ENCODE measurements at places on chromosomes 11 and 22.

DNA sequence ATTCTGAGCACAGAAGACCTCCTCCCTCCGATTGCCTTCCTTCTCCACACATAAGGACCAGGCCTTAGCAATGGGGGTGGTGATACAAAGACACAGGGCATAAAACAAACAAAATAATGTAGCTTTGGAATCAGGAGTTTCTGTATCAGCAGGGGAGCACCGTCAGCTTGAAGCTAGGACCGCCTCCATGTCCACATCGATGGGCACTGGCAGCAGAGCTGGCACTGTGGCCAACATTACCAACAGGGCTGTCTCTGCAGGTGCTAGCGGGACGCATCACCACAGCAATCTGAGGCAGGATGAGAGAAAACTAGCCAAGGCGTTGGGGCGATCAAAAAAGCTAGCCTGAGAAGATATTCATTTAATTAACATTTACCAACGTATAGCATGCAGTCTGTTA, 201.4 kb downstream of the MAML2 start:
- no peak for DNase-seq

- DNase-seq = no peak
Observed at GRCh38 chr22:46777609-46777970, 15.1 kb downstream of the TBC1D22A start.

DNA sequence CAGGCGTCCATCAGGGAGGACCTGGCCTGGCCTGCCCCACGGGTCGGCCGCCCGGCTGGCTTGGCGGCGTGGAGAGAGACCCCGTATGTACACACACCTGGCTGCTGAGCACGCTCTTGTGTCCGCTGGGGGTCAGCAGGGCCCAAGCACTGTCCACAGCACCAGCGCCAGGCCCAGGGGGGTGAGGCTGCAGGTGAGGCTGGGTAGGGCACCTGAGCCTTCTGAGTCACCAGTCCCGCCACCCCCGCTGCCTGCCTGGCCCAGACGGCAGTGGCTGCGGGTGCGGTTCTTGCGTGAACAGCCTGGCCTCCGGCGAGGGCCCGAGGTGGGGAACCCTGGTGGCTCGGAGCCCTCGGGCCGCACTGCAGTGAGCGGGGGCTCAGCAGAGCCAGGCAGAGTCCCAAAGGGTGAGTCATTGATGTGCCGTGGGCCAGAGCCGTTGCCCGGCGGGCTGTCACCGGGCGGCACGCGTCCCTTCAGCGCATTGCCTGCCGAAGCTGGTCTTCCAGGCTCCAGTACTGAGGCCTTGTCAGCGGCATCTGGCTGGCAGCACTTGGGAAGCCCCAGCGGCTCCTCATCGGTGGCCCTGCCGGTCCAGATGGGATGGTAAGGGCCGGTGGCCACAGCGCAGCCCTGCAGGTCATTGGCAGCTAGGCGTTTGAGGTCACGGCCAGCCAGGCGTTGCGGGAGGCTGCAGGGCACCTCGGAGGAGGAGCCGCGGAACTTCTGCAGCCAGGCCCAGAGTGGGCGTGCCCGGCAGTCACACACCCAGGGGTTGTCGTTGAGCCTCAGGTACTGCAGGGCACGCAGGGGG, 26.3 kb downstream of the RTN4R start:
- DNase-seq = no peak

DNA sequence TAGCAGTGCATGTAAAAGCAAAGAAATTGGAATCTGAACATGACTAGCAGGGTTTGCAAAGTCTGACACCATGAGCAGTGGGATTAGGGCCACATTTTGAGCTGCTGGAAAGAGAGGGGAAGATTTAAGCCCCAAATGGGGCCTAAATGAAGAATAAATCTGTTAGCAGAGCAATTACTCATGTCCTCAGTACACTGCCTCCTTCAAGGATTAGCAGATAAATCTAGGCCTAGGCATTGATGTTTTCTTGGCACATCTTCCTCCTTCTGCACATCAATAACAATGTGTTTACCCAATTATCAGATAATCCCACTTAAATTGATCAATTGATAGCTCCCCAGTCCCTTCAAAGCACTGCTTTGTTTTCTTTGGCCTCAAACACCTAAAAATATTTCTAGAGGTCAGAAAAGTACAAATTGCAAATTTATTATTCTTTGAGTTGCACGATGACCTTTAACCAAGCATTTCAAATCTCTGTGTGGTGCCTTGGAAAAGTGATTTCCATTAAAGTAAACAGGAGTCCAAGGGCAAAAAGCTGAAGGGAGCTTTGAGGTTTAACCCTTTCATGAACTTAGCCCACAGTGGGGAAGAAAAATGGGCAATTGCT, 514.7 kb upstream of the CHORDC1 start:
- no peak for DNase-seq

DNA sequence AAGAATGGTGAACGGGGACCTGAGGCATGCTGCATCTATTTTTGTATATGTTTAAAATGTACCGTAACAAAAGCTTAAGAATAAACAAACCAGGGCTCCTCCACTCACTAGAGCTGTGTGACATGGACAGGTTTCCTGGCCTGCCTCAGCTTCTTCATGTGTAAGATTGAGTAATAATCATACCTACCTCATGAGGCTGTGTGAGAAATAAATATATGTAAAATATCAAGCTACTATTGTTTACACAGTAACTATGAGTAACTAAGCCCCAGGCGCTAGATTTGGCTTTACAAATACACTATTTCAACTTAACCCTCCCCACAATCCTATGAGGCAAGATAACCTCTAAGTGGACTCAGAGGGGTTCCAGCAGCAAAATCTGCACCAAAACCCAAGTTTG, 66.4 kb downstream of the SMCO4 start:
- peak; percentile 79 for DNase-seq

- DNase-seq = no peak
Observed at GRCh38 chr11:12640355-12640754, 33.9 kb upstream of the TEAD1 start.

DNA sequence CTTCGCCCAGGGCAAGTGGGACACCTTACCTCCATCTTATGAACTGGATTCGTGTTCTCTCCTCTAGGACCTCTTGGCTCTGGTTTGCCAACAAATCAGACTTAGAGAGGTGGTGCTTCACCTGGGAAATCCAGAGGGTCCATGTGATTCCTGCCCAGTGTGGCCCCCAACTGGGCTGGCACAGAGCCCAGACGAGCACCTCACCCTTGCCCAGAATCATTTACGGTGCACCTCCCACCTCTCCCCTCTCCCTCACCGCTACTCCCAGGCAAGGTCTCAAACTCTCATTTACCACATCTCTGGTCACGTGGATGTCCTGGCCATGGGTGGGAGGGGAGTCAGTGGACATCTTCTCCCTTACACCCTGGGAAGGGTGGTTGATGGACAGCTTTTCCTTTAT, 1.1 kb downstream of the SPATA19 start:
- DNase-seq = no peak

DNA sequence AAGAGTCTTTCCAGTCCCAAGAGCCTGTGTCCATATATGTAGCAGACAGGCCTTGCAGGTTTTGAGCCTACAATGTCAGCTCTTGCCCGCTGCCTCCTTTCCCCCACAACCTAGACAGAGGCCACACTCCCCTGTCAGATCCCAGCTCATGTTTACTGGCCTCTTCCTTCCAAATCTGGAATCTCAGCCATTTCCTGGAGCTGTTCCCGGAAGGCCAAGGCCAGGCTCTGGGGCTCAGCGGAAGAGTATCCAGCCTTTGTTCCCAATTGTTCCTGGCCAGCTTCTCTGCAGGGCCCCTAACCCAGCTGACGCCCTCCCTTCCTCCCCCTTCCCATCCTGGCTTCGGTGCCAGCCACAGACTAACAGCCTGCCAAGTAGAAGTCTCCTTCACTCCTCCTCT, 1.0 kb upstream of the ROBO4 start:
- DNase-seq = peak; percentile 85

- DNase-seq = no peak
Observed at GRCh38 chr11:120200677-120201076, 10.2 kb upstream of the OAF start.

- DNase-seq = no peak
Observed at GRCh38 chr22:33706100-33706499, 214.2 kb downstream of the LARGE1 start.

GRCh38 chr11:76102802-76103201, 103.5 kb downstream of the WNT11 start:
- no peak for DNase-seq

- DNase-seq = peak; percentile 96
Observed at GRCh38 chr11:86551288-86552092, 120.9 kb downstream of the ME3 start.

DNA sequence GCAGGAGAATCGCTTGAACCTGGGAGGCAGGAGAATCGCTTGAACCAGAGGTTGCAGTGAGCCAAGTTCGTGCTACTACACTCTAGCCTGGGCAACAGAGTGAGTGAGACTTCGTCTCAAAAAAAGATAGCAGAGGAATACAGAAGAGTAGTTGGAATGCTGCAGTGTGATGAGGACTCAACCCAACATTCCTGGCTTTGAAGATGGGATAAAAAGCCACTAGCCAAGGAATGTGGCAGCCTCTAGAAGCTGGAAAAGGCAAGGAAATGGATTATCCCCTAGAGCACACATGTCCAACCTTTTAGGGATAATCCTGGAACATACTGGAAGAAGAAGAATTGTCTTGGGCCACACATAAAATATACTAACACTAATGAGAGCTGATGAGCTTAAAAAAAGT, 13.9 kb downstream of the SLC25A17 start:
- no peak for DNase-seq

GRCh38 chr11:11944444-11944843, 64.0 kb downstream of the DKK3 start:
- no peak for DNase-seq

- peak; percentile 98 for DNase-seq
Observed at GRCh38 chr11:12900496-12900895, 108.6 kb upstream of the RASSF10 start.

GRCh38 chr11:93525601-93526345, 17.4 kb downstream of the SMCO4 start:
- peak; percentile 17 for DNase-seq

DNA sequence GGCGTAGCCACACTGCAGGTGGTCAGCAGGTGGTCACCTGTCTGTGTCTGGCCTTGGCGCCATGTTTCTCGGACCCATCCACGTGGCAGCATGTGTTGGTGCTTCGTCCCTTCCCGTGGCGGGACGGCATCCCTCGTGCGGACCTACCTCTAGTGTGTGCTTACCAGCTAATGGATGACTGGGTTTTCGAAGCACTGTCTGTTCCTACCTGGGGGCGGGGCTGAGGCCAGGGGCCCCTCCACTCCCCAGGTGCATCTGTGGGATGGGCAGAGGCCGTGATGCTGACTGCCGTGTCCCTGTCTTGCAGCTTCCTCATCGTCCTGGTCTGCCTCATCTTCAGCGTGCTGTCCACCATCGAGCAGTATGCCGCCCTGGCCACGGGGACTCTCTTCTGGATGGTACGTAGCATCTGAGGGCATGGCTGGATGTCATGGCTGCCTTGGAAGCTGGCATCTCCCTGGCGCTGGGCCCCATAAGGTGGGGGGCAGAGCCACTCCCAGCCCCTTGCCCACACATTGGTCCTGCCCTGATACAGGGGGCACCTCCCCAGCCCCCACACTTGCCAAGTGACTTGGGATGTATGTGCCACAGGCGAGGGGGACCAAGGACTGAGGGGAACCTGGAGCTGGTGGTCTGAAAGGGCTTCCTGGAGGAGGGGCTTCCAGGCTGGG, 82.9 kb downstream of the KCNQ1 start:
- no peak for DNase-seq

GRCh38 chr11:4095509-4096230, 1.1 kb downstream of the RRM1 start:
- DNase-seq = peak; percentile 75

DNA sequence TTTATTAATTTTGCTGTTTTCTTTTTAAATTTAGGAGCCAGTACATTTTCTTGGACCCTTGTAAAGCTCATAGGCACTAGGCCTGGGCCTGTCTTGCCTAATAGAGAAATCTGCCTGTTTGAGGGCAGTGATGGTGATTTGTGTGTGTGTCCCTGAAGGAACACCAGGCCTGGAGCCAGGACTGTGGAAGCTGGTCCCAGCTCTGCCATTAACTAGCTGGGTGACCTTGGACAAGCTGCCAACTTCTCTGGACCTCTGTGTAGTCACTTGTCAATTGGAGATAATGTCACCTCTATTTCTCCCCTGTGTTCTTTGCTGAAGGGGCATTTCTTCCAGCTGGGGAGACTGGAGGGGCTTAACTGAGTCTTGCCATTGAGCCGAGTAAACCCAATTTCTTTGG, 16.0 kb upstream of the FTH1 start:
- DNase-seq = no peak

GRCh38 chr11:32392840-32393239, 42.5 kb downstream of the WT1 start:
- no peak for DNase-seq

- DNase-seq = no peak
Observed at GRCh38 chr11:134340354-134340964, 8.7 kb downstream of the GLB1L2 start.

DNA sequence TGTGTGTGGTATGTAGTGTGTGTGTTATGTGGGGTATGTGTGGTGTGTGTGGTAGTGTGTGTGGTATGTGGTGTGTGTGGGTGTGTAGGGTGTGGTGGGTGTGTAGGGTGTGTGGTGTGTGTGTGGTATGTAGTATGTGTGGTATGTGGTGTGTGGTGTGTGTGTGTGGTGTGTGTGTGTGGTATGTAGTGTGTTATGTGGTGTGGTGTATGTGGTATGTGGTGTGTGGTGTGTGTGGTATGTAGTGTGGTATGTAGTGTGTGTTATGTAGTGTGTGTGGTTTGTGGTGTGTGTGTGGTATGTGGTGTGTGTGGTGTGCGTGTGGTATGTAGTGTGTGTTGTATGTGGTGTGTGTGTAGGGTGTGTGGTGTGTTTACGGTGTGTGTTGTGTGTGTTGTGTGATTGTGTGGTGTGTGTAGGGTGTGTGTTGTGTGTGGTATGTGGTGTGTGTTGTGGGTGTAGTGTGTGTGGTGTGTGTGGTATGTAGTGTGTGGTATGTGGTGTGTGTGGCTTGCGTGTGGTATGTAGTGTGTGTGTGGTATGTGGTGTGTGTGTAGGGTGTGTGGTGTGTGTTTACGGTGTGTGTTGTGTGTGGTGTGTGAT, 4.2 kb upstream of the PPP6R2 start:
- no peak for DNase-seq

GRCh38 chr11:46235777-46236688, 41.4 kb upstream of the CREB3L1 start:
- no peak for DNase-seq

DNA sequence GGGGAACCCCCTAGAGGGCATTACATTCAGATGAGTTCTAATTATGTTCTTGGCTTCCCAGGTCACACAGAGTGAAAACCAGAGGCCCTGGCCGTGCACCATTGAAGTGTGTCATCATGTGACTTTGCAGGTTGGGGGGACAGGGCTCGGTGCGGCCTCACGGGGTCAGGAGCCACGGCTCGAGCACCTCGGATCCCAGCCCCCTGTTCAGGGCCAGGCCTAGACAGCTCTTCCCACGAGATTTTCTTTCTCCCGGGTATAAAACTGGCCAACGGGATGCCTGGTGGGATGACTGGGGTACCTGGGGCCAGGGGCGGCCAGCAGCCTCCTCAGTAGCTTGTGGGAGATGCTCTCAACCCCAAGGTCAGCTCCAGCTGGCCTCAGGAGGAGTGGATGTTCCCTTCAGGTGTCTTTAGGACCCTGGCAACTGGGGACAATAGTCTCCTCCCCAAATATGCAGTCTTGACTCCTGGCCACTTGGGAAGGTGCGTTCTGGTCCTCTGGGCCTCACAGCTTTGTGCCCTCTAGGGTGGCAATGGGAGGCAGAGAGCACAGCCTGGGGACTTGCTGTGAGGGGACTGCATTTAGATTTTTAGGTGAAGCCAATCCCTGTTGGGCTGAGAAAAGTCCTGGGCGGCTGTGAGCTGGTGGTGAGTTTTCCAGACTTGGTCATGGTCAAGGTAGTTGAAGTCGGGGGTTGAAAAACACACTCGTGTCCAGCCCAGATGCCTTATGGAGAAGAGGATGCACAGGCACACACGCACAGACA, 95.6 kb downstream of the KCNQ1 start:
- DNase-seq = no peak

GRCh38 chr22:49944399-49944891, 16.1 kb upstream of the PIM3 start:
- no peak for DNase-seq

Data from EL (cell line).